ENCODE measurements at places on chromosomes 2 and 18.

GRCh38 chr2:121884078-121884477 is 128.6 kb downstream of the TSN start:
- DNase-seq = no peak

DNA sequence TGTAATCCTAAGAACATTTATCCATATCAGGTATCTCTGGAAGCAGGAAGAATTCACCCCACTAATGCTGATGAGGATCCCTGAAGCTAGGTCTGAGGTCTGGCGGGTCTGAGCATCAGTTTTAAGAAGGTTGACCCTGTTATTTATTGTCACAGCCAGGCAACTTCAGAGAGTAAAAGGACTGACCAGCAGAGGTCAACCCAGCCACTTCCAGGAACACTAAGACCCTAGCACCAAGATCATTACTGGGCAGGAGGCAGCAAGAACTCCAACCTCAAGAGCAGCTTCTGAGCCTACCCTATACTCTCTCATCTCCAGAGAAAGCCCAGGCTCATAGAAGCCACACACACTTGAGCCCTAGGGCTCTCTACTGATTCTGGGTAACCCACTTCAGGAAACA is 901.4 kb downstream of the DCDC2C start:
- no peak for DNase-seq

- DNase-seq = no peak
These were observed 61.9 kb upstream of the ALK start for GRCh38 chr2:29983308-29983707.

DNA sequence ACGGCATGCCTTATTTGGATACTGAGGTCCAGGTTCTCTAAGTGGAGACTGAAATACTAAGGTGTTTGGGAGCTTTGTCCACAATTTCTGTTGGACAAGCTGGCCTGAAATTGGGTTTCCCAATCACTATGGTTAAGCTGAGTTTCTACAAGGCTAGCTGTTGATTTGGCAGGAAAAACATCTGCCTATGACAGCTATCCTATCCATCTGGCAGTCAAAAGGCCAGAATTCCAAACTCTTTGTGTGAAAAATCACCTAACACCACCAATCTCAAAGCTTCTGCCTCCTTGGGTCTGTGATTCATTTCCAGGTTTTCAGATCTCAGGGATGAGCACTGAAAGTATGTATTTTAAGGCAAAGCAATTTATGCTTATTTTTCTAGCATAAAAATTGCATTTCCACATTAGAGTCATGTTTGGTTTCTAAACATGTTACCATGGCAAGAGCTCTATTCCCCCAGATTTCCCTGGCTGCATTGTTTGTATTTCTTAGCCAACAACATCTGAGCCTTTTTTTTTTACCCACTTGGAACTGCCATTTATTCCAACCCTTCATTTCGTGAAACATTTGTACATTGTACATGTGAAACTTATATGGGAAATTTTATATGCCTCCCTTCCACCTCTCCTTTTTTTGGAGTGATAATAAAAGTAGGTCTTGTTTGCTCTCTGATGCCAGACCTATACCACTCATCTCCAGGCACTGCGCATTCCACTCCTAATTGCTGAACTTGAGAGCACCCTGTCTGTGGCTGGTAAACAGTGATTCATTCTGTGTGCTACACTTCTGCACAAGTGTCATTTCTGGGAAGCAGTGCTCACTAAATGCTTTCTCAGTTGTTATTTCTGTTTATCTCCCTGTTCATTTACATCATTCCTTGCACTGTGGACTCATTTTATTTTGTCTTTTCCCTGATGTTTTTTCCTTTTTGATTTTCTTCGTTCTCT is 15.9 kb upstream of the CCDC85A start:
- no peak for DNase-seq

GRCh38 chr2:173969886-173970285 is 4.7 kb upstream of the SP3 start:
- DNase-seq = no peak

- no peak for DNase-seq
These were observed 995.6 kb upstream of the FANCL start for GRCh38 chr2:59236723-59237122.

DNA sequence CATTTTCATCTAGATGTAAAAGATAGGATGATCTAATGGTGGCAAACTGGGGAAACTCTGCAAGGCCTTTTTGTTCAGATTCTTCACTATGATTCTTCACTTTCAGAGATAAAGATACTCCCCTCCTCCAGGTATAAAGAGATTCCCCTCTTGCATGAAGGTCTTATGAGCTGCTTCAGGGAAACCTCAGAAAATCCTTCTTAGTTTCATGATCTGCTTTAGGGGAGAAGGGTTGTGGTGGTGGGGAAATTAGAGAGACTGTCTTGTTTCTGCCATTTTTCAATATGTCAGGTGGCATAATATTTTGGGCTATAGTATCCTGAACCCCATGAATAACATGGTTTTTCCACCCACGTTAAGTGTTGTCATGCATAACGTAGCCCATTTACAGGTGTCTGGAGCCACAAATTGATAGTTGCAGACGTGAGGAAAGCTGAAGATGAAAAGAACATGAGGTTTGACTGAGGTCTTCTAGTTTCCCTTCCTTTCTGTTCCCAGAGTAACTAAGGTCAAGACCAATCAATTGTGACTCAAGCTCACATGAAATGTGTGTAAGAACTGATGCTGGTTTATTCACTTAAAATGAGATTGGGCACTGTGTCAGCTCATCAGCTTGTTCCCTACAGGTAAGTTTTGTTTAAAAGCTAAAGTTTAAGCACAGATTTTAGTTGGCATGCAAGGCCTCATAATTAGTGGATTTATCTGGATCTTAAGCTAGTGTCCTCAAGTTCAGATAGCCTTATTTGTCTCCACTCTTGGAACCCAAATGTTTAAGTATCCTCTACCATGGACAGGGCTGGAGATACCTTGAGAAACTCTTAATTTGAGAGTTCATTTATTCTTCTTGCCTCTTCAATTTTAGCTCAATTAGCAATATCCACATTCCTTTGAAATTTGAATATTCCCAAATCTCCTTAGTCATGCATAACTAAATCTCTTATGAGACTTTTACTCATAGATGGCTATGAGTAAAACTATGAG is 304.5 kb upstream of the FANCL start:
- no peak for DNase-seq

DNA sequence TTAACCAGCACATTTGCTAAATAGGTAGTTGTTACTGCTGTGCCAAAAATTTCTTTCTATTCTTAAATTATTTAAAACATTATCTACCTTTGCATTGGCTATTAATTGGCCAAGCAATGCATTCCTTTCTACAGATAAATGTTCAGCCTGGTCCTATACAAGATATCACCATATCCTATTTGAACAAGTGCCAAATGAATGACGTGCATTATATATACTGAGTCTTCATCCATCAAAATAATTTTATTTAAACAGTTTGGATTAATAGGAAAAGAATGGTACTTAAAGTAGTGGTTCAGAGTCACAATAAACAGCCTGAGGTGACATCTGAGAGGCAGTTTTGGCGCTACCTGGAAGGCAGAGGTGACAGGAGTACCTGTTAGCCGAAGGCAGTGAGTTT is 230.1 kb upstream of the EPAS1 start:
- DNase-seq = no peak

DNA sequence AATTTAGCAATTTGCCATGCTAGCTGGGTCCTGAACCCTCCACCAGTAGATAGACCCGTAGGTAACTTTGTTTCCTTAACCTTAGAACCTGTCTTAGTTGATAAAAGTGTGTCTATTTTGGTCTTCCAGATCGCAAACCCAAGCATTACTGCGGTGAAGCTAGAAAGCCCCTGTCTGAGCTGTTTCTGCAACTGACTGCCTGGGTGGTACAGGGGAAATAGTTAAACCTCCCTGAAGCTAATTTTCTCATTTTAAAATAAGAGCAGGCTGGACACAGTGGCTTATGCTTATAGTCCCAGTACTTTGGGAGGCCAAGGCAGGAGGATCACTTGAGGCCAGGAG is 101.7 kb upstream of the MSH2 start:
- no peak for DNase-seq

- no peak for DNase-seq
These were observed 41.7 kb downstream of the RAMP1 start for GRCh38 chr2:237900891-237901831.

- peak; percentile 34 for DNase-seq
These were observed 837 bp downstream of the NHEJ1 start for GRCh38 chr2:219159771-219160185.

DNA sequence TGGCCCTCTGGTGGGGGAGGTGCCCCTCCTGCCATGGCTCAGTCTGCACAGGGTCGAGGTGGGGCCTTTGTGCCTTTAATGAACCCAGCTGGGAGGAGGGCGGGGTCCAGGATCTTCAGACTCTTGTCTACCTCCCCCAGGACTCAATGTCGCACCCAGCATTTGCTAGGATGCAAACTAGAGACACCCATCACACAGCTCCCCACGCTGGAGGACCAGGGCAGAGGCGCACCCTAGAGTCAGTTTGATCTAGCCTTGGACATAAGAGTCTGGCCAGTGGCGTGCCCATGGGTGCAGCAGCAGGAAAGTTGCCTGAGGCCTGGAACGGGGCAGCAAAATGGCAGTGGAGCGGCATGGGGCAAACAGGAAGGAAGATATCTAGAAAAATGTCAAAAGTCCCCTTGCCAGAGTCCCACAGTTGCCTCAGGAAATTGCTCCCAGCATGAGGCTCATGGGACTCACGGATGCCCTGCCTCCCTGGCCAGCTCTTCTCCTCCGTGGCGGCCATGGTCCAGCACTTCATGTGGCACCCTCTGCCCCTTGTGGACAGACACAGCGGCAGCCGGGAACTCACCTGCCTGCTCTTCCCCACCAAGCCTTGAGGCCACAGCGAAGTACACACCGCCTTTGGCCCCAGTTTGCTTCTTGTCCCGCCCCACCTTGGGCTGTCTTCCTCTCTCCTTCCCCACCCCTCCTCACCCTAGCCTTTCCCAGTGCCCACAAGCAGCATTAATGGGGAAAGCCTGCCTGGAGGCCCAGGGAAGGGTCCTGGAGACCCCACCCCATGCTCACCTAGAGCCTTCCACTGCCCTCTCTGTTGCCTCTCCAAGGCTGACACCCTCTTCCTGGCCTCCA is 17.7 kb downstream of the SH2D6 start:
- DNase-seq = peak; percentile 4

Measured in AG08396 (cell line).